Activated naive CD8-positive, alpha-beta T cell treated with anti-CD3 and anti-CD28 coated beads for 36 hours (primary cell): ENCODE measurements at places on chromosomes 13 and 19. TPM values are rescaled to one million over a fixed set of nuclear protein-coding genes. Genes with fewer than 3 reads are reported as not detected.

Gene SPHK2
- 36.7 TPM for total RNA-seq

Gene CEACAM4
- not detected for total RNA-seq

Gene SYNGR4
- total RNA-seq, result 0.31 TPM

Gene TYROBP
- total RNA-seq, result not detected

Gene C19orf81
- 2.9 TPM for total RNA-seq

Gene HS6ST3
- total RNA-seq, result not detected

Gene DNMT1
- 337 TPM for total RNA-seq

DNA sequence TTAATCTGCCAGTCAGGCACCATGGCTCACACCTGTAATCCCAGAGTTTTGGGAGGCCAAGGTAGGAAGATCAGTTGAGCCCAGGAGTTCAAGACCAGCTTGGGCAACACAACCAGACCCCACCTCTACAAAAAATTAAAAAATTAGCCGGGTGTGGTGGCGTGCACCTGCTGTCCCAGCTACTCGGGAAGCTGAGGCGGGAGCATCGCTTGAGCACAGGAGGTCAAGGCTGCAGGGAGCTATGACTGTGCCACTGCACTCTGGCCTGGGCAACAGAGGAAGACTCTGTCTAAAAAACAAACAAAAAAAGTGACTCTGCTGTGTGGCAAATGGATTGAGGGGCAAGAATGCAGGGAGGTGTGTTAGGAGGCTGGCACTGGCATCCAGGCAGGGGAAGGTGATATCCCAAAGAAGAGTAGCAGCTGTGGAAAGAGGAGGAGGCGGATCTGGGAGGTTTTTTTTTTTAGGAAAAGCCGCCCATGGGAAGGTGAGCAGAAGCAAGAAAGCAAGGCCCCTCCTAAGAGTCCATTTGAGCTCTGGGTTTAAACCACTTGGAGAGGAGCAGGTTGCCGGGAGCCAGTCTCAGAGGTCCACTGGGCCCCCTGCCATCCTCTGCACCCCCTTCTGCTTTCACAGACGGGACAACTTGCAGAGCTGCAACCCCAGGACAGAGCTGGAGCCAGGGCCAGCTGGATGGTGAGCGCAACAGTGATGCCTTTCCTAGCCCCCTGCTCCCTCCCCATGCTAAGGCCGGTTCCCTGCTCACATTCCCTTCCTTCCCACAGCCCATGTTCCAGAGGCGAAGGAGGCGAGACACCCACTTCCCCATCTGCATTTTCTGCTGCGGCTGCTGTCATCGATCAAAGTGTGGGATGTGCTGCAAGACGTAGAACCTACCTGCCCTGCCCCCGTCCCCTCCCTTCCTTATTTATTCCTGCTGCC lies 2.1 kb downstream of the HAMP start:
- no peak overlapping the region for H3K27ac ChIP-seq
- H3K36me3 ChIP-seq, result no peaks in the 10 kb centered on the region
- DNase-seq, result no peak
- peaks cover 2% of the 10 kb centered on the region for H3K4me1 ChIP-seq

- no peaks in the 10 kb centered on the region for H3K36me3 ChIP-seq
- no peak overlapping the region for H3K27ac ChIP-seq
- H3K4me1 ChIP-seq, result no peaks in the 10 kb centered on the region
These were observed 3.1 kb upstream of the GRK1 start for GRCh38 chr13:113663934-113664333.

- H3K36me3 ChIP-seq, result no peaks in the 10 kb centered on the region
- H3K27me3 ChIP-seq, result no peaks in the 10 kb centered on the region
- no peak overlapping the region for H3K4me3 ChIP-seq
- H3K27ac ChIP-seq, result no peak overlapping the region
- no peaks in the 10 kb centered on the region for H3K4me1 ChIP-seq
These were observed 342.2 kb downstream of the DACH1 start for GRCh38 chr13:71524613-71525304.

DNA sequence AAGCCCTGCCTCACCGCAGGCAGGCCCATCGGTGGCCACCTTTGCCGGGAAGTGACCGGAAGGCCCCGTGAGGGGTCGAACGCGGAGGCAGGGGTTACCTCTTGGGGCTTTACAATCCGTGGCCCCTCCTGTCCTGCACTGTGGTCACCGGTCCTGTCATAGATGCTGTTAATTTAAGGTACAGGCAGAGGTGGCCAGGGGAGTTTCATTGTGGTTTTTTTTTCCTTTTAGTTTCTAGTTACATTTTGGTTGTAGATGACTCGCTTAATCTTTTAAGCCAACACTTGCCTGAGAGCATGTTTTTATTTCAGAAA lies 13.1 kb downstream of the COMP start:
- no peak for DNase-seq
- no peaks in the 10 kb centered on the region for H3K36me3 ChIP-seq
- no peaks in the 10 kb centered on the region for H3K27me3 ChIP-seq
- no peak overlapping the region for H3K27ac ChIP-seq
- H3K4me1 ChIP-seq, result peaks cover 3% of the 10 kb centered on the region

GRCh38 chr13:19117913-19118739 lies 63.5 kb downstream of the TUBA3C start:
- H3K27me3 ChIP-seq, result no peaks in the 10 kb centered on the region
- no peaks in the 10 kb centered on the region for H3K36me3 ChIP-seq
- H3K4me1 ChIP-seq, result no peaks in the 10 kb centered on the region
- DNase-seq, result no peak
- H3K27ac ChIP-seq, result no peak overlapping the region

DNA sequence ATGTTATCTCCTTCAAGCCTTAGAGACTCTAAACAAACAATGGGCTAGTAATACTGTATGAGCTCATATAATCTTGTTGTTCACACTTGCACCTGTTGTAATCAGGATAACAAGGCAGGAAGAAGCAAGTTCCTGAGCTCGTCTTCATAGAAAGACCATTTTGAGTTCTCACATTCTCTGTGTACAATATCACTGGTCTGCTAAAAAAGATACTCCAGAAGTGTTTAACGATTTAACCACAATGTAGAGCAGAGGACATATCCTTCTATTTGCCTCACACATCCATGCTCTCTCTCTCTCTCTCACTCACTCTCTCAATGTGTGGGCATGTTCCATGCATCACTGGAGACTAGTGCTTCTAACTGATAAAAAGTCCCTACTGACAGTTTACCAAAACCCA lies 122.9 kb downstream of the MIPEP start:
- no peaks in the 10 kb centered on the region for H3K4me1 ChIP-seq
- DNase-seq, result no peak
- no peak overlapping the region for H3K27ac ChIP-seq
- no peak overlapping the region for H3K4me3 ChIP-seq

- peaks cover 15% of the 10 kb centered on the region for H3K27me3 ChIP-seq
- H3K36me3 ChIP-seq, result no peaks in the 10 kb centered on the region
- peak overlapping the region; percentile 67 for H3K4me3 ChIP-seq
- DNase-seq, result peak; percentile 79
These were observed 2.9 kb downstream of the CILP2 start for GRCh38 chr19:19540715-19541515.

- H3K36me3 ChIP-seq, result peaks cover 56% of the 10 kb centered on the region
- DNase-seq, result peak; percentile 73
- H3K27me3 ChIP-seq, result no peaks in the 10 kb centered on the region
- peak overlapping the region; percentile 100 for H3K4me3 ChIP-seq
- H3K4me1 ChIP-seq, result peaks cover 56% of the 10 kb centered on the region
These were observed 3.0 kb downstream of the PPP6R1 start for GRCh38 chr19:55255618-55256423.

DNA sequence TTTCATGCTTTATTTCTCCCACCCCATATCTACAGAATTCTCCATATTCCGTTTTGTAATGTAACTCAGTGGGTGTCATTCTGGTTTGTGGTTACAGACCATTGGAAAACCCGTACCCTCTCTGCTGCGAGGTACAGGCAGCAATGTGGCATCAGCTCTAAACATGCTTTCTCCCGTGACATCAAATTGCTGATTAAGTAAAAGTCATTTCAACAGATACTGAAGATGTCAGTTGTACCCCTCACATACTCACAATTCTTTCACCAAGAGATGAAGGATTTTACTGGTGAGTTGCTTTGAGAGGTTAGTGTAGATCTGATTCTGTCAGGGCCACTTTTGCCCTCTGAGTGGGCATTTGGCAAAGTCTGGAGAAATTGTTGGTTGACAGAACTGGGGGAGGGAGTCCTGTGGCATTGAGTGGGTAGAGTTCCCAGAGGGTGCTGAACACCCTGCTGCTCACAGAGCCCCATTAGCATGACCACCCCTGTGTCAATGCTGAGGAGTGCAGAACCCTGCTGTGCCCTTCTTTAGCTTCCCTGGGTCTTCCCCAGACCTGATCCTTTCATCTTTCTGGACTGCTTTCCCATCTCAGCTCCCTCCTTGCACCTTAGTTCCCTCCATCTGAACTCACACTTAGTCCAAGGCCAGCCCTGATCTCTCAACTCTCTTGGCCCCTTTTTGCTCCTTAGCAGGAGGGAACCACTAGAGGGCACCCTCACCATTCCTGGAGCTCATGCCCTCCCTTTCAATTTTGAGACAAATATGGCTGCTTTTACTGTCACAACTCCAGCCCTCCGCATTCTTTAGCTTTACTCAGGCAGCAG lies 39.9 kb upstream of the CEACAM8 start:
- no peaks in the 10 kb centered on the region for H3K36me3 ChIP-seq
- DNase-seq, result peak; percentile 32
- H3K4me3 ChIP-seq, result no peak overlapping the region

DNA sequence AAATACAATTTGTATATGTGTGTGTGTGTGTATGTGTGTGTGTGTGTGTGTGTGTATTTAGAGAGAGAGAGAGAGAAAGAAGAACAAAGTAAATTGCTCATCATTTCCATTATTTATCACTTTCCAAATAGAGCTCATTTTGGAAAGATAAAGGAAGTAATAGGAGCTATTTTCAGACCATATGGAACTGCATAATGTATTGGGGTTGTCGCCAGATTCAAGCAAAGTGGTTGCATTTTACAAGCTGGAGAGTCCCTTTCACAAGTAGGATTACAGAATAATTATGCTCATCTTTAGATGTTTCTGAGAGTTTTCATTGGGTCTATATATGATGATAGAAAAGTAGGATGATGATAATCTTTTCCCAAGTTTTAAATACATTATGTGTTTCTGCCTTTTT lies 842.7 kb upstream of the SLC10A2 start:
- H3K27ac ChIP-seq, result no peak overlapping the region
- H3K36me3 ChIP-seq, result no peaks in the 10 kb centered on the region
- DNase-seq, result no peak
- no peaks in the 10 kb centered on the region for H3K27me3 ChIP-seq

DNA sequence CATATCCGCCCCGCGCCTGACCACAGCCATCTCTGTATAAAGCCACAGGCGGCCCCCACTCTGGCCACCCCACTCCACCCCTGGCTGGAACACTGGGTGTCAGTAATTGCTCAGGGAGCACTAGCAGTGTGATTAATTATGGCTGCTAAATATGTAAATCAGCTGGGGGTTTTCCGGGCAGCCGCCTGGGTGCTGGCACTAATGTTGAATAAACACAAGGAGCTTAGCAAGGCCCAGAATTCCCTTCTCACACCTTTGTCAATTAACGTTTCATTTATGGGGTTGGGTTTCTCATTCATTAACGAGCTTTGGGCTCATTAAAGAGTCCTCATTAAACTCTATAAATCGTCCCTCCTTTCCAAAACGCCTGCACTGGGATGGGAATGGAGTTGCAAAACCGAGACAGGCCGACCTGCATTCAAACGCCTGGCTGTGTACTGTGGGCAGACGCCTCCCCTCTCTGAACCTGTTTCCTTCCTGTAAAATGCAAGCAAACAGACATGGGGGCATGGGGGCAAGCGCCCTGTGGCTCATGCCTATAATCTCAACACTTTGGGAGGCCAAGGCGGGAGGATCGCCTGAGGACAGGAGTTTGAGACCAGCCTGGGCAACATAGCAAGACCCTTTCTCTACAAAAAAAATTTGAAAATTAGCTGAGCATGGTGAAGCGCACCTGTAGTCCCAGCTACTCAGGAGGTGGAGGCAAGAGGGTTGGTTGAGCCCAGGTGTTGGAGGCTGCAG lies 17.7 kb upstream of the OLFM2 start:
- no peak overlapping the region for H3K4me3 ChIP-seq
- H3K27ac ChIP-seq, result no peak overlapping the region
- DNase-seq, result no peak
- no peaks in the 10 kb centered on the region for H3K36me3 ChIP-seq
- H3K4me1 ChIP-seq, result no peaks in the 10 kb centered on the region

GRCh38 chr19:8665468-8666213 lies 33.0 kb downstream of the ACTL9 start:
- DNase-seq, result no peak
- no peak overlapping the region for H3K27ac ChIP-seq
- H3K27me3 ChIP-seq, result no peaks in the 10 kb centered on the region
- peaks cover 32% of the 10 kb centered on the region for H3K4me1 ChIP-seq

- H3K4me1 ChIP-seq, result no peaks in the 10 kb centered on the region
- H3K27me3 ChIP-seq, result no peaks in the 10 kb centered on the region
- no peak for DNase-seq
- H3K27ac ChIP-seq, result no peak overlapping the region
- no peak overlapping the region for H3K4me3 ChIP-seq
- peaks cover 46% of the 10 kb centered on the region for H3K36me3 ChIP-seq
These were observed 57.4 kb downstream of the ZNF44 start for GRCh38 chr19:12237143-12237839.

- no peaks in the 10 kb centered on the region for H3K27me3 ChIP-seq
- H3K4me1 ChIP-seq, result no peaks in the 10 kb centered on the region
- peak; percentile 4 for DNase-seq
- H3K36me3 ChIP-seq, result peaks cover 82% of the 10 kb centered on the region
- no peak overlapping the region for H3K4me3 ChIP-seq
These were observed 13.1 kb downstream of the ZNF773 start for GRCh38 chr19:57512845-57513244.

GRCh38 chr13:43686557-43686956 lies 100.2 kb downstream of the ENOX1 start:
- H3K36me3 ChIP-seq, result no peaks in the 10 kb centered on the region
- H3K27ac ChIP-seq, result no peak overlapping the region
- no peak overlapping the region for H3K4me3 ChIP-seq
- H3K27me3 ChIP-seq, result peaks cover 9% of the 10 kb centered on the region

DNA sequence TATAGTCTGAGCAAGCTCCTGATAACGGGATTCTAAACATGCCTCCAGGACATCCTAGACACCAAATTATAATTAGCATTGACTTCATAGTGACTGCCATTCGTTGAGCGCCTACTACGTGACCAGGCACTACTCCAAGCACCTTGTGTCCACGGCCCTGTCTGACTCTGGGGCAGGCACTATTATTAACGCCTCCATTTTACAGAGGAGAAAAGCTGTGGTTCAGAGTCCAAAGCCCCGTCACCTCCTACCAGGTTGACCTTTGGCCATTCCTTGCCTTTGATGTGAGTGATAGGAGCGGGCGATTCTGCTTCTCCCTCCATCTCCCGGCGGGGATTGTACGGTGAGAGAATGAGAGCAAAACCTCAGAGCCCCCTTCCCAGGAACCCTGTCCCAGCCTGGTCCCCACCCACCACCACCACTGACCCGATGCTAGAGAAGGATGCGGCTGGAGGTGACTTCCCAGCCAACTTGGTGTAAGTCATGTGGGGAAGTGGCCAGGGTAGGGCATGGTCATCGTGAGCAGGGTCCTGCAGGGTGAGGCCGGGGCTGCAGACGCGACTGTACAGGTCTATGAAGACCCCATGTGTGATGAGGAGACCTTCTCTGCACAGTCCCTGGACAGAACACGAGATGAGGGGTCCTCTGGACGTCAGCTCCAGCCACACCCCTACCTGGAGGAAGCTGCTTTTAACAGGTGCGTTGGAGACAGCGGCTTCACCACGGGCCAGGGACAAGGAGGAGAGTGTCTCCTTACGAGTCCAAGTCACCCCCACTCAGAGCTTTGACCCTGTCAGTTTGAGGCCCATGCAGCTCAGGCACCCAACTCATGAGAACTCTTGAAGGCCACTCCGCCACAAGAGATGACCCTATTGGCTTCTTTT lies at the start of gene IGSF23:
IGSF23 (plus strand) TSS at position 269 of the 884 bp plus-strand sequence; CDS start at position 352, 83 bp downstream.
- H3K36me3 ChIP-seq, result no peaks in the 10 kb centered on the region
- H3K27me3 ChIP-seq, result no peaks in the 10 kb centered on the region
- H3K4me1 ChIP-seq, result peaks cover 2% of the 10 kb centered on the region
- DNase-seq, result no peak
- no peak within 1 kb of the TSS for H3K4me3 ChIP-seq
- H3K27ac ChIP-seq, result no peak within 1 kb of the TSS
